HFFc6 (cell line): ENCODE measurements at places on chromosomes 3 and 15. TPM values are rescaled to one million over a fixed set of nuclear protein-coding genes. Genes with fewer than 3 reads are reported as not detected.

Gene CDHR4
- total RNA-seq: 0.18 to 0.27 TPM in 2 of 3 replicates, not detected in the other

Gene MYO5A
- total RNA-seq: 52.2 to 56.5 TPM (median 53.5 TPM) in 3 replicates

Gene CLDN16
- total RNA-seq: 0.05 TPM in 1 of 3 replicates, not detected in the others

Gene COX5A
- 188 and 190 TPM in 2 replicates for total RNA-seq

Gene SLC25A26
- 13.1 and 14.4 TPM in 2 replicates for total RNA-seq

Gene ENTPD3
- not detected in 3 replicates for total RNA-seq

Gene INSYN1
- 0.16 to 1.9 TPM (median 1.8 TPM) in 3 replicates for total RNA-seq

Gene LOXL1
- 248 and 259 TPM in 2 replicates for total RNA-seq

DNA sequence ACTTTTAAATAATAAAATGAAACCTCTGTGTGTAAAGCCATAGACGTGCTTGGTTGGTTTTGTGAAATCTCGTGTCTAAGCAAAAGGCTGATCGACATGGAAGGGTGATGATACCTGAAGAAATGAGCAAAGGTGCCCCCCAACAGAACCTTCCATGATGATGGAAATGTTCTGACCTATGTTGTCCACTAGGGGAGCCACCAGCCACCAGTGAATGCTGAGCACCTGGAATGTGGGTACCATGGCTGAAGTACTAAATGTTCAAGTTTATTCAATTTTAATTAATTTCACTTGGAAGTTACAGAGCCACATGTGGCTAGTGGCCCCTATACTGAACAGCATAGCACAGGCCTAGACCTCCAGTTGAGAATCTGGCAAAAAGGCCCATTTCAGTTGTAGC is 158.8 kb downstream of the POLR2M start:
- peaks cover 13% of the 10 kb centered on the region for H3K4me1 ChIP-seq
- DNase-seq: no peak
- no peaks in the 10 kb centered on the region for H3K36me3 ChIP-seq

DNA sequence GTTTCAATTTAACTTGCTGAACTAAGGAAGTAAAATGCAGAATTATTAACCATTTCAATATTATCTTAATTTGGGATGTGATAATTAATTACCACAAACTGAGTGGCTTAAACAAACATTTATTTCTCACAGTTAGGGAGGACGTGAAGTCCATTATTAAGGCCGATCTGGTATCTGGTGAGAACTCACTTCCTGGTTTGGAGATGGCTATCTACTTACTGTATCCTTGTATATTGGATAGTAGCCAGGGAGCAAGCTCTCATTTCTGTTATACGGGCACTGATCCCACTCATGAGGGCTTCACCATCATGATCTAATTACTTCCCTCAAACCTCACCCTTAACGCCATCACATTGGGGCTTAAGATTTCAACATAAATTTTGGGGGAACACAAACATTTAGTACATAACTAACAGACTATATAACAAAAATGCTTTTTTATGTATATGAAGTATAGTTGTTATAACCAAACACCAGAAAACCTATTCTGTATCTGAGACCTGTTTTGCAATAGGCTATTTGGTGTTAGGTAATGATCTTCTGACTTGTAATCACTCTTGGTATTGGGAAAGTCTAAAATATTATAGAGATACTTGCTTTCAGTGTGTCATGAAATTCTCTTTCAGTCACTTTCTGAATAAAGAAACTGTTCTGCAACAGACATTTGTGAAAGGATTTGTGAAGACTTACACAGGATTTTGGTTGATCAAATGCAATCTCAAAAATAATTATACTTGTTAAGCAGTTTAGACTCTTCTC is 4.7 kb upstream of the KPNA4 start:
- no peak for DNase-seq
- H3K36me3 ChIP-seq: peaks cover 13% of the 10 kb centered on the region; the same call in 1 of the 2 replicates
- H3K4me1 ChIP-seq: peaks cover 26% of the 10 kb centered on the region

- H3K27ac ChIP-seq: no peak overlapping the region
- DNase-seq: peak; percentile 23
- H3K27me3 ChIP-seq: no peaks in the 10 kb centered on the region
- peaks cover 33% of the 10 kb centered on the region for H3K4me1 ChIP-seq
- H3K36me3 ChIP-seq: no peaks in the 10 kb centered on the region
- H3K4me3 ChIP-seq: no peak overlapping the region
These were observed 657.3 kb upstream of the TGFBR2 start for GRCh38 chr3:29949131-29949530.

DNA sequence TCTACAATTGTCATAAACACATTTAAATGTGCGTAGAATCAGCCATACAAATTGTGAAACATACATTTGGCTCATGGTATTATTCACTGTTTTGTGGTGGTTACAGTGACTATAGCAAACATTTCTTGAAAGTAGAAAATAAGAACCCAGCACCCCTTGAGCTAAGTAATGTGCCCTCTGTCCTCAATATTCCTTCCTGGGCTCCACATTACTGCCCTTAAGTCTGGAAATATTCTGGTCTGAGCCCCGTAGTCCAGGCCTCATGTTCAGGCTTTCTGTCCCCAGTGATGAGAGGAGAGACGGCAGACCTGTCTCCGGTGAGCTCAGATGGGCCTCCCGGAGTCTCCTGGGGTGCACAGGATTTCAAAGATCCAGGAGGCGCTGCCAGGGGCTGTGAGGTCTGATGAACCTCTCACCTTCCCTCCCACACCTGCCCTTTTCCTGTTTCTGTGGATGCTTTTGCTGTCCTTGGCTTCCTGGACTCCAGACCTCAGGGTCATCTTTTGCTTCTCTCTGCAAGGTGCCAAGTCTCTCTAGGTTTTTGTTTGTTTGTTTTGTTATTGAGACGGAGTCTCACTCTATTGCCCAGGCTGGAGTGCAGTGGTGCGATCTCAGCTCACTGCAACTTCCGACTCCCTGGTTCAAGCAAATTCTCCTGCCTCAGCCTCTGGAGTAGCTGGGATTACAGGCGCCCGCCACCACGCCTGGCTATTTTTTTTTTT is 8.8 kb upstream of the MUC20 start:
- H3K27me3 ChIP-seq: peaks cover 8% of the 10 kb centered on the region
- DNase-seq: no peak
- no peak overlapping the region for H3K4me3 ChIP-seq

DNA sequence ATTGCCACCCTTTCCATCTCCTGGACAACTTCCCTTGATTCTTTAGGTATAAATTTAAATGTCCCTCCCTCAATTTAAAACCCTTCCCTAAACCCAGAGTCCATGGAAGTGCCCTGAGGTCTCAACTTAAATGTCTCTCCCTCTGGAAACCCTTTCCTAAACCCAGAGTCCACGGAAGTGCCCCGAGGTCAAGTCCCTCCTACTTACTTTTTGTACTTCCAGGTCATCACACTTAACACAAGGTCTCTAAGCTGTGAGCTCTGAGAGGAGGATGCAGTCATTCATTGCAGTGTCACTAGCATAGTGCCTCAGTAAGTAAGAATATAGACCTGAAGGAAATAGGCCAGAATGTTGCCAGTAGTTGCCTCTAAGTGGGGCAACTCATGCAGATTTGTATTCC is 78.2 kb upstream of the BNC1 start:
- no peak overlapping the region for H3K4me3 ChIP-seq
- peaks cover 10% of the 10 kb centered on the region for H3K27me3 ChIP-seq
- no peak for DNase-seq
- H3K4me1 ChIP-seq: peaks cover 21% of the 10 kb centered on the region
- H3K27ac ChIP-seq: no peak overlapping the region

- H3K27me3 ChIP-seq: peaks cover 13% of the 10 kb centered on the region
- peak overlapping the region; percentile 75 for H3K4me3 ChIP-seq
- H3K27ac ChIP-seq: peak overlapping the region; percentile 56; the same call in 1 of the 2 replicates
- peak; percentile 77 for DNase-seq
These were observed 44.5 kb downstream of the NOX5 start for GRCh38 chr15:69058830-69059556.
